ENCODE measurements at places on chromosomes 2 and 18. TPM values are rescaled to one million over a fixed set of nuclear protein-coding genes. Genes with fewer than 3 reads are reported as not detected.

GRCh38 chr2:211941216-211941747 lies 597.3 kb downstream of the ERBB4 start:
- DNase-seq = no peak

DNA sequence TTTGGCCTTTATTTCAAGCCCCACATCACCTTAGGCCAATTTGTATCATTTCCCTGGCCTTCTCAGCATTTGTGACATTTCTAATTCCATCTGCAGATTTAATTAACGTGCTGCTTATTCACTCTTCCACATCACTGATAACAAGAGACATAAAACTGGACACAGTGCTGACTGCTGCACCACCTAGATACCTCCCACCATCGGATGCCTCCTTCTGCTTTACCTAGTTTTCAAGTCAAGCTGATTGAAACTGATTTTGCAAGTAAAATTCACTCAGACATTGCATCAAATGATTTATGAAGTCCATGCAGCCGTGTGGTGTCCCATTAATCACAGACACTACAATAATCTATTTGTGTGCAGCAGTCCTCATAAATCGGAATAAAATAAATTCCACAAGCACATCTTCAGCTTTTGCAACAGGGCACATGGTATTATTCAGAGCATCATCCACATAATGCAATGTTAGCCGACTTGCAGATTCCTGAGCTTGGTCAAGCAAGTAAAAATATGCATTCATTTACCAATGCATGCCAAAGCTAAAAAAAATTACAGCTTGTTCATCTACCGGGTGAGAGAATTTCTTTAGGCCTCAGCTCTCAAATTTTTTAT lies 15.9 kb upstream of the CRIM1 start:
- DNase-seq = no peak

- no peak for DNase-seq
Observed at GRCh38 chr2:163475815-163476214, 260.0 kb downstream of the FIGN start.

- no peak for DNase-seq
Observed at GRCh38 chr2:9914384-9915065, 37.0 kb upstream of the GRHL1 start.

GRCh38 chr2:239035361-239035814 lies 187.5 kb downstream of the TWIST2 start:
- peak; percentile 69 for DNase-seq

GRCh38 chr18:56368066-56368465 lies 270.3 kb downstream of the TXNL1 start:
- no peak for DNase-seq

- peak; percentile 7 for DNase-seq
Observed at GRCh38 chr2:136527560-136527959, 237.8 kb upstream of the THSD7B start.

DNA sequence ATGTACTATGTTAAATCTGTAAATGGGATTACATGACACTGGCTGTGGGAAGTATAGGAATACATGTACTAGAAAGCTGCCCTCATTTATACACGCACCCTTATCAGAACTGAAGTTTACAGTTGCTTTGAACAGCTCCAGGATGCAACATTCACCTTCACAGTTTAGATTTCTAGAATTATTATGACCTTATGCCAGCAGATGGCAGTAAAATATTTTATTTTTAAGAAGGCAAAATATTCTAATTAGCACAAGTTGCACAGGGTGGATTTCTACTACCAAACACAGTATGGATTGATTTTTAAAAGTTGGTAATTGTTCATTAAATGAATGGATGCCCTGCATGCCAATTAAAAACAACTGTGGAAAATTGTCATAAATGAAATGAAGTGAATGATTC lies 670.4 kb downstream of the KCNJ3 start:
- DNase-seq = peak; percentile 9

DNA sequence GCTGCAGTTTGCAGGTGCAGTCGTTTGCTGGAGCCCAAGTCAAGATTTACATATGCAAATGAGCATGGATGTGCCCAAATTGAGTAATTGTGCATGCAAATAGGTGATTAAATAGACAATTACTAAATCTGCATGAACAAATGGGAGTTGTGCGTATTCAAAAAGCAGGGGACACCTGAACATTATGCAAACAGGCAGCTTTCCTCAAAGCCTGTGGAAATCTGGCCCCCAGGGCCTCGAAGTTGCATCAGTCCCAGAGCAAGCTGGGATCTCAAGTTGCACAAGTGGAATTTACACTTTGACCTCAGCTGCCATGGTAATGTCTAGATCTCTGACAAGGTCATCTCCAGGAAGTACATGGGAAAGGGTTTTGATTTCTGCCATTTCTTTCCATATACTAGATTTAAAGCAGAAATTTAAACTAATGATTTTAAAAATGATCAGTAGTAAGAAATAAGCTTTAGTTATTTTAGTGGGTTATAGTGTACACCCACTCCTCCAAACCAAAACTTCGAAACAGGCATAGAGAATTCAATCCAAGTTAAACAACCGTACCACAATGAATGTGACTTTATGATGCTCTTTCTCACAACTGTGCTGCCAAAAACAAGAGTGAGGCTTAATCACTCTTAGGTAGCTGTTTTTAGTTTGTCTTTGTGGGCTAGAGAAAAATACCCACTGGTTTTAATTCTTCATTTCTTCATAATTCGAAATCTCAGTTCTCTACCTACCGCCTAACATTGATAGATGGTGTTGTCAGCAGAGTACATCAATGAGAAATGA lies 110.7 kb downstream of the RND3 start:
- DNase-seq = no peak

- DNase-seq = no peak
Observed at GRCh38 chr2:105842555-105842954, 97.8 kb downstream of the NCK2 start.

- DNase-seq = no peak
Observed at GRCh38 chr2:189287982-189288521, 108.5 kb upstream of the COL5A2 start.

GRCh38 chr18:32368170-32368569 lies 102.5 kb downstream of the GAREM1 start:
- no peak for DNase-seq

DNA sequence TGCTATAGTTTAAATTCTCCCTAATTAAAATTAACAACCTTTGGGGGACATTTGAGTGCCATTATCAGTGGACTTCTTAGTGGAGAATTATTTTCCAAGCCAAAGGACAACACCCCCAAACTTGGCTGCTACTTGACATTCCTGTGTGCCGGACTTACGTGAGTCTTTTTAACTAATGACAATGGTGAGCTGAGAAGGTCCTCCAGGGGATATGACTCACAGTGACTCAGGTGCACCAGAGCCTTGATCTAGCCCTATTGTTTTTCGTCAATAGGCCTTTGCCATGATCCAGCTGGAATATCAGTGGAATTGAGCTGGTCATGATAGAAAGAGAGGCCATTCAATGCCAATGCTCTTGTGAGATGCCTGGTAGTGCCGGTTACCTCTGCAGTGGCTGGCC lies 118.1 kb upstream of the CXCR4 start:
- no peak for DNase-seq

DNA sequence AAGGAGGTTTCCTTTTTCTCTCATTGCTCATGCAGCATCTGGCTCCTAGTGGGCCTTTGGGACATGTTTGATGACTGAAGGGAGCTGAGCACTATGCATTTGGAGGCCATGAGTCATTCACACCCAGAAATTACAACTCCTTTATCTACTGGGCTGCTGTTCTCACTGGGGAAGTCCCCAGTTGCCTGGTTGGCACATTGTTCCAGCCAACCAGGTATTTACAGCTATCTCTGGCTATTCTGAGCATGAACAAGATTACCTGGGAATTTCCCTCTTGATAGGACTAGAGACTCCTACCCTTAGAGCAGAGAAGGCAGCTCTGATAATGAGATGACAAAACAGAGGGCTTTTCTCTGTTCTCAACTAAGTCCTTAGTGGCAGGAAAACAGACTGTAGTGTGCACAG lies 206.5 kb downstream of the SETBP1 start:
- peak; percentile 50 for DNase-seq

- no peak for DNase-seq
Observed at GRCh38 chr2:236550701-236551465, 18.7 kb upstream of the ACKR3 start.

GRCh38 chr2:74426181-74426758 lies 4.7 kb downstream of the WDR54 start:
- DNase-seq = no peak

- no peak for DNase-seq
Observed at GRCh38 chr2:85438201-85439024, 19.9 kb downstream of the SH2D6 start.

DNA sequence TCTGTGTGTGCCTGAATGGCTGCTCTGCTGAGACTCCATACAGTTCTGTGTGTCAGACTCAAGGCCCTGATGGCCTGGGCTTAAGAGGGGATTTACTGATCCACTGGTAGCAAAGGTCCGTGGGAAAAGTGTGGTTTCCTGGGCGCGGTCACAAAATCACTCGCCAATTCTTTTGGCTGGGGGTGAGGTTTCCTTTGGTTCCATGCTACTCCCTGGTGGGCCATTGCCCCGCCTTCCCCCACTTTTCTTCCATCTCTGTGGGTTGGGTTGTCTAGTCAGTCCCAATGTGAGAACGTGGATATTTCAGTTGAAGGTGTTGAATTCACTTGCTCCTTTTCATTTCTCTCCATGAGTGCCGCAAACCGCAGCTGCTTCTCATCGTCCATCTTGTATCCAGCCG lies 162.7 kb upstream of the NRXN1 start:
- no peak for DNase-seq

- DNase-seq = no peak
Observed at GRCh38 chr2:134999521-134999920, 47.7 kb downstream of the MAP3K19 start.

GRCh38 chr2:46800625-46801349 lies 114.8 kb downstream of the MCFD2 start:
- no peak for DNase-seq

- no peak for DNase-seq
Observed at GRCh38 chr2:86686905-86687304, 33.2 kb upstream of the RMND5A start.

- DNase-seq = peak; percentile 22
Observed at GRCh38 chr2:105969552-105969951, 224.5 kb downstream of the UXS1 start.

UNC80 gene
- total RNA-seq = not detected

ALPG gene
- not detected for total RNA-seq

ANKRD23 gene
- total RNA-seq = 8.3 TPM

MAL gene
- 1.8 TPM for total RNA-seq

OSBPL1A gene
- 1.2 TPM for total RNA-seq

PCARE gene
- not detected for total RNA-seq

CAPN13 gene
- total RNA-seq = not detected

Measured in natural killer cell (primary cell).